GM23248 (cell line): ENCODE measurements at places on chromosomes 5 and 9. TPM values are rescaled to one million over a fixed set of nuclear protein-coding genes. Genes with fewer than 3 reads are reported as not detected.

DNA sequence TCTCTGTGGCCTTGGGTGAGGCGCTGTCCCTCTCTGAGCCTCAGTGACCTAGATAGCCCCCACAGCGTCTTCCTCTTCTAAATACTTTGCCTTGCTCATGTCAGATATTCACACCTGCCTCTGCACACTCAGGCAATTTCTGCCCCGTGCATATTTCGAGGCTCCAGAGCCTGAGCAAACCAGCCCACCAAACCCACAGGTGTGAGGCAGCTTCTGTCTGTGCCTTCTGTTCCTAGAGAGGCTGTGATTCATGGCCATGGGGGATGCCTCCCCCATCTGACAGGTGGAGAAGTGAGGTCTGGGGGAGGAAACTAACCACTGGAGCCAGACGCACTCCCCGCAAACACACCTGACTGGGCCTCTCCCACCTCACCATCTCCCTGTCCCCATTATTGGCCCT lies 42.7 kb upstream of the CPLX2 start:
- DNase-seq: no peak

DNA sequence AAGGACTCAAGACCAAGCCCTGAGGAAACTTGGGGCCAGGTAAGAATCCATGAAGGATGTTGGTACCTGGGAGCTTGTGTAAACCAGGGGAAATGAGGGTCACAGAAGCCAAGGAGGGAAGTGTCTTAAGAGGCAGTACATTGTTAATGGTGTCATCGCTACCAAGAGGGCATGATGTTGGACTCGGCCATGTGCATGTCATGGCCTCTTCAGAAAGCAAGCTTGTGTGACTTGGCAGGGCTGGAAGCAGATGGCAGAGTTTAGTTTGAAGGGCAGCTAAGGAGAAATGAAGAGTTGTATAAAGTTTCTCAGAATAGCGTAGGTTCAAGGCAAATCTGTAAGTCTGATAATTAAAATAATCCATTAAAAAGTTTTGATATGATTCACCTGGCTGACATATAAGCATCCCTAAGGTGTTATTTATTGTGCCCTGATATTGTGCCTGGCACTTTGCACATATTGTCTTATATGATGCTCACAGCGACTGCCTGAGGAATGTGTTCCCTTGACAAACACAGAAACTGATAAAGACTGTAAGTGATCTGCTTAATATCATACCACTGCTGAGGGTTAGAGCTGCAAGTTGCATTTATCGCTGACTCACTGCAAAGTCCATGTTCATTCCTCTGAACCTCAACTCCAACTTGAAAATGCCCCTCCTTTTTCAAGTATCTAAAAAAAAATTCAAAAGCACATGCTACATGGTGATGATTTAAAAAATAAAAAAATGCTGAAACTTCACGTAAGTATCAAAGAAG lies 81.3 kb upstream of the PTPN3 start:
- DNase-seq: no peak

The ARRDC3 gene
- total RNA-seq: 61.2 and 70.6 TPM in 2 replicates

The SYNPO gene
- total RNA-seq: 6.1 and 7.7 TPM in 2 replicates

- no peak for DNase-seq
Measured at GRCh38 chr5:124660229-124661093, 86.0 kb downstream of the ZNF608 start.

GRCh38 chr5:137320056-137321045 lies 178.8 kb downstream of the SPOCK1 start:
- peak; percentile 69 for DNase-seq

DNA sequence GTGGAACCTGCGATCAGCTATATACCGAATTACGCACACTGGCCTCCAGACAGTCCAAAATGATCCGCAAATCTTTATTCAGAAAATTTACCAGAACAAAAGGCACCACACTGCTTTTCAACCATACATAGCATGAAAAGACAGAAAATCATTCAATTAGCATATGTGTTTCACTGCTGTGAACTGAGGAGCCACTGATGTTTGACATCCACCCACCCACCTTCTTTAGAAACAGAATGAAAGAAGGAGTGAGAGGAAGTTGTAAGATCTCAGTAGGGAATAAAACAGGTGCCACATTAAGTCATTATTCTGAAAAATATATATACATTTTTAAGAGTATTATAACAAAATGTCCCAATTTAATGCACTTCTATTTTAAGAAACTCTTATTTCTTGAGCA lies 156.8 kb downstream of the NFIB start:
- DNase-seq: no peak

GRCh38 chr5:943201-943917 lies 50.7 kb downstream of the TRIP13 start:
- DNase-seq: no peak
